ENCODE measurements at places on chromosomes 12 and 14. TPM values are rescaled to one million over a fixed set of nuclear protein-coding genes. Genes with fewer than 3 reads are reported as not detected.

GRCh38 chr12:88428350-88428749 lies 151.9 kb downstream of the KITLG start:
- no peak for DNase-seq

DNA sequence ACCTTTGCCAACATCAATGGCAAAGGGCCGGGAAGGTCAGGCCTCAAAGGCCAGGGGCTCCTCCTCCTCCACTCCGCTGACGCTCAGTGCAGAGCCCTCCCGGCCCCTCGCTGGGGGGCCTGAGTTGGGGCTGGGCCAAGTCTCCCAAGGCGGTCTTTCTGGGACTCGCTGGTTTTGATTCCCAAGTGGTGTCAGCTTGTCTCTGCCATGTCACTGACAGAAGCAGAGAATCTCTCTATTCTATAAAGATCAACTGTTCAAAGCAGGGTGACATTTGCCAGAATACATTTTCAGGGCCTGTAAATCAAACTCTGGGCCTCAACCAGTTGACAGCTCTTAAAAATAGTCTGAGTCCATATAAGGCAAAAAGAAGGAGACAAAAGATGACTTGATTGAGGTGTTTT lies 75.9 kb downstream of the CCDC88C start:
- no peak for DNase-seq

GRCh38 chr12:63822352-63822751 lies 22.1 kb upstream of the SRGAP1 start:
- no peak for DNase-seq

GRCh38 chr14:69356903-69357543 lies 41.1 kb downstream of the ERH start:
- no peak for DNase-seq

GRCh38 chr12:102484428-102484958 lies 4.1 kb upstream of the IGF1 start:
- peak; percentile 41 for DNase-seq

- DNase-seq, result no peak
Measured at GRCh38 chr12:116376354-116377193, 99.1 kb upstream of the MED13L start.

- DNase-seq, result no peak
Measured at GRCh38 chr14:20866963-20867362, 24.2 kb upstream of the RNASE3 start.

- no peak for DNase-seq
Measured at GRCh38 chr14:49056021-49056420, 530.2 kb downstream of the RPS29 start.

- peak; percentile 66 for DNase-seq
Measured at GRCh38 chr14:105204206-105204930, 23.3 kb upstream of the NUDT14 start.

DNA sequence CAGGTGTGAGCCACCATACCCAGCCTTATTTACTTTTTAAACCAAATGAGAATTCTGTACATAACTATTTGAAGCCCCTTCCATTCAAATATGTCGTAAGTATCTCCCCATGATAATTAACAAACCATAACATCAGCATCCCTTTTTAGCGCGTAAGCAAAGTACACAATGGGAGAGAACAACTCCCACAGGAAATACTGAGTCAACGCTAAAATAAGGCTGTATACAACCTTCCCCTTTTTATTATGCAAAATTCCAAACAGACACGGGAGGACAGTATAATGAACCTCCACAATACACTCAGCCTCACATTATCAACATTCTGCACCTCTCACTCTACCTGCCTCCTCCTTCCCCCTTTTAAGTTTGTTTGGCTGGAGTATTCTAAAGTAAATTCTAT lies 73.5 kb downstream of the CCDC88C start:
- DNase-seq, result no peak

GRCh38 chr12:75583355-75583754 lies 71.9 kb upstream of the KRR1 start:
- DNase-seq, result no peak

DNA sequence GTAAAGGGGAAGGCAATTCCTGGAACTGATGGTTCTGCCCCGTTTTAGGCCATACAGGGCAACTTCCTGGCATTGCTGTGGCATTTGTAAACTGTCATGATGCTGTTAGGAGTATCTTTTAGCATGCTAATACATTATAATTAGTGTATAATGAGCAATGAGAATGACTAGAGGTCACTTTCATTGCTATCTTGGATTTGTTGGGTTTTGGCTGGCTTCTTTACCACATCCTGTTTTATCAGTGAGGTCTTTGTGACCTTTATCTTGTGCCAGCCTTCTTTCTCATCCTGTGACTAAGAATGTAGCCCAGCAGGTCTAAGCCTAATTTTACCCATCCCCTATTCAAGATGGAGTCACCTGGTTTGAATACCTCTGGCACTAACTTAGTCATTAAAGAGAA lies 51.2 kb downstream of the TESPA1 start:
- no peak for DNase-seq

- no peak for DNase-seq
Measured at GRCh38 chr14:73393375-73393774, 65.0 kb downstream of the NUMB start.

DNA sequence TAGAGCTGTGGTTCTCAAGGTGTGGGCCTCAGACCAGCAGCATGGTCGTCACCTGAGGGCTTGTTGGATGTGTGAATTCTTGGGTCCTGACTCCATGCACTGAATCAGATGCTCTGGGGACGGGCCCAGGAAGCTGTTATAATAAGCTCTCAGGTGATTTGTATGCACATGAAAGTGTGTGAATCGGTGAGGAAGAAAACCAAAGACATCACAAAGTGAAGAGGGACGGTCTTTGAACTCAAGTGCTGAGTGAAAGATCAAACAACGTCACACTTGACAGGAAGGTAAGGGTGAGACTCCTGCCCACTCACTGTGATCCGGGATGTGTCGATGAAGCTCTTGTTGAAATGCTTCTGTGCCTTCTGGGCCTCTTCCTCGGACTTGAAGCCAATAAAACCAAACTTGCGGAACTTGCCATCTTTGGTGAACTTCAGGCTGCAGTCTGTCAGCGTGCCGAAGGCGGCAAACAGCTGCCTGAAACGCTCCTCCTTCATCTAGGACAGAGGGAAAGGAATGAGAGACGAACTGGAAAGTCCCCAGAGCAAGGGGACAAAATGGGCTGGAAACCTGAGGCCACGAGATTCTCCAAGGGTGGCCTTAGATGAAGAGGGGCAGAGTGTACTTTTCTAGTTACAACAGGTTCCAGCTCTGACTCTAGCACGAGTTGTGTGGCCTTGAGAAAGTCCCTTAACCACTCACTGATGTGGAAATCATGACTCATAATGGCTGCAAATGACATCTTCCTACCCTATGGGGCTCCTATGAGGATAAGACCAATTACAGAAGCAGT lies 4.0 kb downstream of the RBM19 start:
- no peak for DNase-seq

DNA sequence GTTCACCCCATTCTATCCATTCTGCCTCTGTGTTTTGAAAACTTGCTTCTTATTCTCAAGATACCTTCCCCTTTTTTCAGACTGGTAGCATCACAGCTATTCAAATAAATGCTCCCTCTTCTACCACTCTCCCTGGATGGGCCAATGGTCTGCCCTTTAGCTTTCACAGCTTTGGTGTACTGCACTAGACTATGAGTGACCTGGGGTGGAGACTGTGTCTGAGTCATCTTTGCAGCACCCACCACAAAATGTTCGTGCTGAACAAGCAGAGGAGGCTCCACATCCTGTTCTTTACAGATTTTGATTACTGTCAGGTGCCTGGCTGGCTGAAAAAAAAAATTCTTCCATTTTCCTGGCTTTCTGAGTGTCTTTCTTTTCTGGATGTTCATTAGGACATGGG lies 1104.1 kb upstream of the TMEM132C start:
- DNase-seq, result no peak

- no peak for DNase-seq
Measured at GRCh38 chr14:94451826-94452225, 774 bp downstream of the SERPINA11 start.

GRCh38 chr12:3103806-3104205 lies 26.6 kb downstream of the TSPAN9 start:
- DNase-seq, result no peak

GRCh38 chr14:61215222-61216020 lies 65.7 kb downstream of the TMEM30B start:
- no peak for DNase-seq

DNA sequence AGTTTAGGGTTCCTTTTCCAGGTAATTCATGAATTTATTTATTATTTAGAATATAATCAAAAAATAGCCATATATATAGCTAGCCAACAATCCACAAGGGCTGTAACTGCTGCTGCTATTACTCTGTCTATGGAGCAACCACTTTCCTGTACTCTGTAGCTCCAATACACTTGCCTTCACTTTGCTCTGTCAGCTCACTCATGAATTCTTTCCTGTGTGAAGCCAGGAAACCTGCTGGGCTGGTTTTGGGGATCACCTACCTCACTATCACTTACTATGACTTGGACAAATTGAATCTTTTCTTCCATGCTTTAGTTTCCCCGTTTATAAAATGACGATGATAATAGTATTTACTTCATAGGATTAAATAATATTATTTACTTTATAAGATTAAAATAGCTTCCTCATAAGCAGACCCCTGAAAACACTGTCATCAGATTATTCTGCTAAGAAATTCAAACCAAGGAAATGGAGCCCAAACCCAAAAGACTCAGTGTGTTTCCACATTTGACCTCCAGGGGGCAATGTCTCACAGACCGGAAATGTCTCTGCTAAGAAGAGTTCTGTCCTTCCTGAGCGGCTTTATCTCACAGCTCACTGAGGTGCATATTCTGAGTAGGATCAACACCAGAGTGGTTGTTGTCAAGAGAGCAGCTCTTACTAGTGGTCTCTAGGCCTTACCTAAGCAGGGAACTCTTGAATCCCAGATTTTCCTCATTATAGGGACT lies 457.1 kb downstream of the DAD1 start:
- no peak for DNase-seq

DNA sequence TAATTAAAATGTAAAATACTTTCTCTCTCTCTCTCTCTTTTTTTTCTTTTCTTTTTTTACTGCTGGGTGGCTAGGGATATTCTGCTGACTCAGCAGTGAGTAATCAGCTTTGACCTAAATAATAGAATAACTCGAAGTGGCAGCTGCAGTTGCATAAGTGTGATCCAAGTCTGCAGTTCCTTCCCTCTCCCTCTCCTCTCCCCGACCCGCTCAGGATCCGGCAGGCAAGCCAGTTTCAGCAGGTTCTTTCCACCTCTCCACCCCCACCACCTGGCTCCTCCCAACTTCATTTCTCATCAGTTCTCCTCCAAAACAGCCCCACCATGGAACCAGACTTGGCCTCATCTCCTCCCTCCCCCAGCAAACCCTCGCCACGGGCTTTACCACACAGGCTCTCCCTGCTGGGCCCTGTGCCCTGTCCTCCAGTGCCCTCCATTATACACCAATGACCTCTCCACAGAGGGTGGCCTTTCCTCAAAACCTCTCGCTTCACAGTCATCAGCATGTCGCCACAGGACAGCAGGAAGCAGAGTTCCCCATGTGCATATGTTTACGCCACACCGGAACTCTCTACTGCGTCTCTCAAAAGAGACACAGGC lies 22.4 kb downstream of the SLC7A8 start:
- peak; percentile 69 for DNase-seq

DNA sequence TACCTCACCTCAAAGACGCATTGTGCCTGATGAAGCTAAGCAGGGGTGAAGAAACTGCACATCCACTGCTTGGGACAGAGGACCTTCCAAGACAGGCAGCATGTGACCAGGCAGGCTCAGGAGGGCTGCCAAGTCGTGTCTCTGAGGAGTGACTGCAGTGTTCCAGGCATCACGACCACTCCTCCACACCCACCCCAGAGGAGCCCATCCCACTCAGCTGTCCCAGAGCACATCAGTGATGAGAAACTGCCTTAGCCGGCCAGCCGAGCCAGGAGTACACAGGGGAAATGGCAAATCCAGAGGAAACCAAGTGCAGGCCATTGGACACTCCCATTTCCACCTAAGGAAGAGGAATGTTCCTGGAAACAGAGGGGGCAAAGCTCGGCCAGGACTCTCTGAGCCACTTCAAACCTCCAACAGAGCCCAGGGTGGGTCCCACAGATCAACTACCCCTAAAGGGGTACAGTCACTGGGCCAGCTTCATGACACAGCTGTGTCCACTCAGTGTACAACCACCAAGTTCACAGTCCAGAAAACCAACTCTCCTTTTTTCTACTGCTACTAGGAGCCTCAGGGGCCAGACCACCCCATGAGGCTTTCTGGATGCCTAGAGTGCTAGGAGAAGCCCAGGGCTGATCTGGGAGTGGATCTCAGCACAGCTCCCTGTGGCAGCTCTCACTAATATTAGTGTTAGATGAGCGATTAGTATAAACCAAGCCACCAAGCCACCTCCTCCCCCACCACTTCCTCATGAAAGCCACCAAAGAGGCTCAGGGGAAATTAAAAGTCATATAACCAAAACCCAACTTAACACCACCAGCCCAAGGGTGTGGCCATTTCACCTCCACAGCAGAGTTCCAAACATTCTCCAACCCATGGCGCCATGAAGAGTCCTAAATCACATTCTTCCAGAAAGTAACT lies 15.4 kb downstream of the PXN start:
- DNase-seq, result peak; percentile 41

DNA sequence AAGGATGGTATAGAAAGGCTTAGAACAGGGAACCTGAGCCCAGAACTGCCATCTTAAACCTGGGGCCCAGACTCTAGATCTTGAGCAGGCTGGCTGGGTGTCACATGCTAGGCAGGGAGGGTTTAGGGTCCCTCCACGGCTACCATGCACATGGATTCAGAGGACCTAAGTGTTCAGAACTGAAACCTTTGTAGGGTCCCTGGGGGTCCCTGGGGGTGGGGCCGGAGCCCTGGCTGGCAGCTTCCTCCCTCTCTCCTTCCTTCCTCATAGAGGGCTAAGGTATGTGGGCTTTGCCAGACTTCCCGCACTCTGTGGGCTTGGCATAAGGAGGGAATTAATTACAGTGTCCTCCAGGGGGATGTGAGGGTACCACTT lies 4.6 kb upstream of the ZNF385A start:
- DNase-seq, result no peak

DNA sequence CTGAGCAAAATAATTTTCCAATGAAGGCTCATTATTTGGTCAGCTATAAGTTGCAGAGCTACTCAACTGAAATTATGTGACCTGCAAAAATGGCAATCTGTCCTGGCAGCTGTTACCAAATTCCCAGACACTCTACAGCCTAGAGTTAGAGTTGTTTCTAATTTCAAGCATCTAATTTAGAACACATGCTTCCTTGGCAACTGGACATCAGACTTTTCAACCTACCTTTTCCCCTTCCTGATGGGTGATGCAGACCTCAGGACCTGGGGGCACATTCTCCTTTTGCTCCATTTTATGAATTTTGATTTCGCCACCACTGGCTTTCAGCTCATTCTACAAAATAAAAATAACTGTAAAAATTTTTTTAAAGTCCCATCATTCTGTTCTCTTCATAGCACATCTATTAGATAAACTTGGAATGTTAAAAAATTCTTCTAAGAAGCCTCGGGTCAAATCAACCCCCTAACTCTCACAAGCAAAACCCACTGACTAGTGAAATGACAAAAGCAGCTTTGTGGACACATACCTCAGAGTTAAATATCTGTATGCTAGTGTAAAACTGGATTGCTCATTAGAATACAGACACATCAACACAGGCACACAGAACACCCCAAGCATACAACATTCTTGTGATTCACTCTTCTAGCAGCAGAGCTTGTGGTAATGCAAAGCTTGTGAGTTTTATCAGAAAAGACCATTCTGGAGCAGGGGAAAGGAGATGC lies 33.5 kb upstream of the CERS5 start:
- DNase-seq, result no peak

The KRT79 gene
- not detected for polyA plus RNA-seq

The ADCY6 gene
- polyA plus RNA-seq, result 27.3 TPM

The FERMT2 gene
- polyA plus RNA-seq, result 46.2 TPM

The ACOT4 gene
- polyA plus RNA-seq, result 10.6 TPM

The TM7SF3 gene
- polyA plus RNA-seq, result 70.1 TPM

The PLEKHG7 gene
- polyA plus RNA-seq, result 0.45 TPM

The CMA1 gene
- not detected for polyA plus RNA-seq

The PDE3A gene
- 3.3 TPM for polyA plus RNA-seq

The RNF31 gene
- polyA plus RNA-seq, result 64.0 TPM

All from kidney (tissue), 22 donors.